Stimulated activated CD8-positive, alpha-beta memory T cell treated with anti-CD3 and anti-CD28 coated beads, Interleukin-2, amount 100 ng/mL, for 1 hour (primary cell): ENCODE measurements at places on chromosomes 16 and 17.

DNA sequence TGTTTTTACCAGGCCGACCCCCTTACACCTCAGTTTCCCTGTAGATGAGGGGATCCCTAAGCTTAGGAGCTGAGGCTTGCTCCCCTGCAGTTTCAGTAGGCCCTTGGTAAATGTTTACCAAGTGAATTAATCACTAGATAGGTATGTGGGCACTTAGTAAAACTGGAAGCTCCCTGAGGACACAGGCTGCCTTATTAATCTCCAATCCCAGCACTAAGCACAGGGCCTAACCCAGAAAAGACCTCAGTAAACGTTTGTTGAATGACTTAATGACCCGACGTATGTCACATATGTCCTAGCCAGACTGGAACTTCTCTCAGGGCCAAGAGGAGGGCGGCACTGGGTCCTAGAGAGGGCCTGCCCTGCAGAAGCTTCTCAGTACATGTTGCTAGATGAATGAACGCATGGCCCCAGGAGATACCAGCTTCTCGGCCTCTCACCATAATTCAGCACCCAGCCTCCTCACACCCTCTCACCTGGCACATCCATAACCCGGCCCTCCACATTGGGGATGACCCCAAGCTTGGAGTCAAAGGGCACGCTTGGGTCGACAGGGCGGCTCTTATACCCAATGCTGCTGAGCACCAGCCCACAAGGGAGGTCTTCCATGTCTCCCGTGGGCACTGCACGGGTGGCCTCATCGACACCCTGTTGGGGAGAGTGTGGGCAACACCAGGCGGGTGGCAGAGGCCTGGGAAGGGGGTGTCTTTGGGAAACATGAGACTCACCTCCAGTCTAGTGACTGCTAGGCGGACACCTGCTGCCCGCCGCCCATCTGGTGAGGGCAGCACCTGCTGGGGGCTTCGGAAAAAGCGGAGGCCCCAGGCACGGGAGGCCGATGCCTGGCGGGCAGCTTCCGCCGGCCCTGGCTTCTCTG is 4.0 kb upstream of the GRIN2C start:
- DNase-seq, result no peak

DNA sequence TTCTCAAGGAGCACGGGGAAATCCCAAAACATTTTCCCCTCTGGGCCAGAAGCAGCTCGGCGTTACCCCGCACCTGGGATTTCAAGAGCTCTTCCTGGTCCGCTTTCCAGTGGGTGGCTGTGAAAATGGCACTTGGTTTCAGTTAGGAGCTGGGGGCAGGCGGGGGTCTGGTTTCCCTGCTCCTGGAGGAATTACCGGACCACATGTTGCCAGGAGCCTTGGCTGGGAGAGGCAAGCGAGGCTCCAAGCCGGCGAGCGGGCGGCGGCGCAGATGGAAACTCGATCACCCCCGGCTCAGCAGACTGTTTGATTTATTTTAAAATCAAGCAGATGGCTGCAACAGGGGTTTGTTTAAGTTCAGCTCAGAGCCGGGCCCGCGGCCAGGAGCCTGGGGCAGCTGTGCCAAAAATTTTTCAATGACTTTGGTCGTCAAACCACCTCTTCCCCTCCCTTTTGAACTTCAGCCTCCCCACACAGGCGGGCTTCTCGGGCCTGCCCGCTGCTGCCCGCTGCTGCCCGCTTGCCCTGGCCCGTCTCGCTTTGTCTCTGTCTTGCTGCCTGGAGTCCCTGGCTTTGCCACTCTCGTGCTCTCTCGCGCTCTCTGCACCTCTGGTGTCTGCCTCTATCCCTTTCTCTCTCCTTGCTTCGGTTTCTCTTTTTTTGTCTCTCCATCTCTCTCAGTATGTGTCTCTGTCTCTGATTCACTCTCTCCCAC is 108.0 kb upstream of the CIBAR2 start:
- DNase-seq, result no peak

- no peak for DNase-seq
Measured at GRCh38 chr16:78485188-78485916, 385.9 kb downstream of the WWOX start.

DNA sequence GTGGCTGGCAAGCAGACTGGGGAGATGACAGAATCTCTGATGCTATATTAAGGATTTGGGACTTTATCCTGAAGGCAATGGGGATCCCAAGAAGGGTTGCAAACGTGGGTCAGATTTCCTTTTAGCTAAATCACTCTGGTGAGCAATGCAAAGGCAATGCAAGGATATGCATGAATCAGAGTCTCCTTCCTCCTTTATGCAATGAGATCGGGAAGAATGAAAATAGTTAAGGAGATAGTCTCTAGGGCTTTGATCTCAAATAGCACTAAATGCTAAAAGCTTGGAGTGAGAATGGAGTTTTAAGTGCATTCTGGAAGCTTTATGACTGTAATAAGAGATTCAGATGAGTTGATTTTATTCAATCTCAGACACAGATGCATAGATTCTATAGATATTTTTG is 27.2 kb upstream of the SHISA9 start:
- DNase-seq, result no peak

DNA sequence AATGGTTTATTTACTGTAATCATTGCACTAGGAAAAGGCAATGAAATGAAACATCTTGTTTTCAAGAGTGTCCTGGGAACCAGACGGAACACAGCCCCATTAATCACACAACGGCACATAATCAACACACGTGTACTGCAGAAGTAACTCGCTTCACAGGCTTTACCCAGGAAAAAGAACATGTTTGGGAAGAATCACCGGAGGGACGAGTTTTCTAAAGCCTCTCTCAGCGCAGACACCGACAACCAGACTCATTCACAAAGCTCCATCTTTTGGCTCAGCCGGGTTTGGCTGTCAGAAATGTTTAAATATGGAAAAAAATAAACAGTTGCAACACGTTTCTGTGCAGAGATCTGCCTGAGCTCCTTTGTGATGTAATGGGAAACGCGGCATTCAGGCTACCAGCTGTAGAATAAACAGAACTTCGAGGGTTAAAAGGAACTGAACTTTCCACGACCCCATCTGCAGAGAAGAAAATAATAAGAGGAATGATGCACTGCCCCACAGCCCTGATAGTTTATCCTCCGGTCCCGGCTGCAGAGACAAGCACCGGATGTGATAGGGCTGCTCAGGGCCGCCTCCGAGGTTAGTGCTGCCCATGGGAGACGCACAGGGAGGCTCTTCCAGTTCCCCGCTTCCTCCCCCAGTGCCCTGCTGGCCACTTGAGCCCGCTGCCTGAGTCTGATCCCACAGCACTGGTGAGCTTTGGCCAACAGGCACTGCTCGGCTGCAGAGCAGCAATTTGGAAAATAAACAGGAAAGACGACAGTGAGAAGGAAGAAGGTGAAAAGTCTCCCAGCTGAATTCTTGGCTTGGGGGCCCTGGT is 119.8 kb downstream of the HIC1 start:
- no peak for DNase-seq
